ENCODE measurements at places on chromosomes 6 and 20. TPM values are rescaled to one million over a fixed set of nuclear protein-coding genes. Genes with fewer than 3 reads are reported as not detected.

Gene PRRT1
- 0.20 TPM for total RNA-seq

DNA sequence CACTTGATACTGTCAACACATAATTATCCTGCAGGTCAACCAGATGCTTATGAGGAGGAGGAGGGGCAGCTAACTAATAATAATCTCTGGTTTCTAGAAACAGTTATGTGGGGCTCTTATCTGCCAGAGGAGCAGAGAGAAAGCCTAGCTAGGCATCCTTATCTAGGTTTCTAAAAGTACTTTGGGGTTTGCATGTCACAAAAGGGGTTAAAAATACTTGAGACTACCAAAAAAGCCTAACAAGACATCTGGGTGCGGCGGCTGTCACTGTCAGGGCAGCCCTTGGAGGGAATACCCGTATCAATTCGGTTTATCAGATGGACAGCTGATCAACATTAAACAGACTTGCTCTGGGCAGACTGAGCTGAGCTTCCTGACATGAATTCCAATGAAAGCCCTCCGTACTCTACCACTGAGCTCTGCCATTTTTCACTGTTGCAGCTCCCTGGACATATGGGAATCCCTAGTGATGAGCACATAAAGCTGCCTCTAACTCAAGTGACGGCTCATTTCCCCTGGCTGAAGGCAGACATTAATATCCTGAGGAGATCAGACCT is 166.6 kb downstream of the PDSS2 start:
- DNase-seq: no peak

GRCh38 chr20:31566658-31567379 is 38.3 kb upstream of the ID1 start:
- no peak for DNase-seq

- DNase-seq: no peak
Measured at GRCh38 chr6:106688177-106688951, 59.0 kb downstream of the QRSL1 start.

DNA sequence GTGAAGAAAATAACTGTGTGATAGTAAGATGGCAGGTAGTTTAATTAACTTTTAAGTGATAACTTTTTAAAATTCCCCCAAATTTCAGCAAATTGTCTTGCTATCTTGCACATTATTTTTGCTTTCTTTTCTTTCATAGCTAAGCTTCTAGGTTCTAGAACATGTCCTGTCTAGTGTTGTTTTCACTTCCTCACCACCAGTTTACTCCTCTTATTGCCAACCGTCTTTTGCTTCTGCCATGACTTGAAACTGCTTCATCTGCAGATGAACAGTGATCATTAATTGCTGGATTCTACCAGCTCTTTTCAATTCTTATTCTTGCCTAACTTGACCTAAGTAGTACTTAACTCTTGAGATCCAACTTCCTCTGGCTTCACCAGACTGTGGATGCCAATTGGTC is 137.8 kb downstream of the CENPW start:
- no peak for DNase-seq

- DNase-seq: no peak
Measured at GRCh38 chr6:90450268-90450953, 136.5 kb downstream of the MAP3K7 start.

DNA sequence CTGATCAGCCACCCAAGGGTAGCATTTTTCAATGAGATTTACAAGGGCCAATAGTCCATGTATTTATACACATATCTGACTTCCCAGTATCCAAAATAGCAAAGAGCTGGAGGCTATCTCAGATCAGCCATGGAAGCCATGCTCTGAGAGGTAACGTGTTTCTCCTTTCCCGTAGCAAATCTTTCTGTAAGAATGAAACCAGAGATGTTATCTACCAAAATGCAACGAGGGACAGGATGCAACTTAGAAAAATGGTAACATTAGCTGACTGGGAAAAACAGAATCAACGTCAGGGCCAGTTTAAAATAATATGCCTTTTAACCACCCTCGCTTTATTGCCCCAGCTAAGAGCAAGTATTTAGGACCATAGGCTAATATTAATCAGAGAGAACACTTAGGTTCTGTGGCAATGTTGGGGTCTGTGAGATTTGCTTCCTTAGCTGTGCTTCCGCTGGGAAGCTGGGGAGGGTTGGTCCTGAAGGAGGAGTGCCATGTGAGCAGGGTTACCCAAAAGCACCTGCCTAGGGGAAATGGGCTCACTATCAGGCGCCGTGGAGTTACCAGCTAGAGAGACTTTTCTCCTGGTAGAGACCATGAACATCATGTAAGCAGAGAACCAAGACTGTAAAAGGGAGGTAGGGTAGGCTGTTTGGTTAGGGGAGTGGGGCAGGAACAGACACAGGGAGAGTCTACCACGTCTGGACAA is 1.2 kb downstream of the ZNF831 start:
- DNase-seq: no peak
